Dermis blood vessel endothelial cell (primary cell): ENCODE measurements at places on chromosomes 13 and 19.
A peak's percentile ranks its signal among the peaks of the same experiment; 100 is the strongest.

- DNase-seq = peak; percentile 53
Observed at GRCh38 chr19:17311455-17312188, 2.3 kb downstream of the DDA1 start.

- peak; percentile 56 for DNase-seq
Observed at GRCh38 chr13:74132776-74133656, 1.2 kb downstream of the KLF12 start.

DNA sequence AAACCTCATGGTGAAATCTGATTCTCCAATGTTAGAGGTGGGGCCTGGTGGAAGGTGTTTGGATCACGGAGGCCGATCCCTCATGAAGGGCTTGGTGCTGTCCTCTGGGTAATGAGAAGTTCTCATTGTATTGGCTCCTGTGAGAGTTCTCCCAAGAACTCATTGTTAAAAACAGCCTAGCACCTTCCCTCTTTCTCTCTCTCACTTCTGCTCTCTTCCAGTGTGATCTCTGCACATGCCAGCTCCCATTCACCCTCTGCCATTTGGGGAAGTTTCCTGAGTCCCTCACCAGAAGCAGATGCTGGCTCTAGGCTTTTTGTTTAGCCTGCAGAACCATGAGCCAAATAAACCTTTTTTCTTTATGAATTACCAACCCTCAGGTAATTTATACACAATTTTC, 3.1 kb upstream of the SUCLA2 start:
- DNase-seq = no peak

DNA sequence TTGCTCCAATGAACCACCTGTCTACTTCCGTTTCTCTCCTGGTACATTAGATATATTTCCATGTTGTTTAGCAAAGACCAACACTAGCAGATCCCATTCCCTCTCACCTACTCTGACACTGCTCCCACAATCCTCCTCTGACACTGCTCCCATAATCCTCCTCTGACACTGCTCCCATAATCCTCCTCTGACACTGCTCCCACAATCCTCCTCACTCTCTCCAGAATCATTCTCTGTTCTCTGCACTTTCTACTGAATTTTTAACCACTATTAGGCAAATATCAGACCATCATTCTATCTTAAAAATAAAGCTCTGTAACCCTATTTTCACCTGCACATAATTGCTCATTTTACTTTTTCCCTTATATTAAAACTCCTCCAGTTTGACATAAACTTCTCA, 578.5 kb upstream of the PCDH20 start:
- DNase-seq = no peak

DNA sequence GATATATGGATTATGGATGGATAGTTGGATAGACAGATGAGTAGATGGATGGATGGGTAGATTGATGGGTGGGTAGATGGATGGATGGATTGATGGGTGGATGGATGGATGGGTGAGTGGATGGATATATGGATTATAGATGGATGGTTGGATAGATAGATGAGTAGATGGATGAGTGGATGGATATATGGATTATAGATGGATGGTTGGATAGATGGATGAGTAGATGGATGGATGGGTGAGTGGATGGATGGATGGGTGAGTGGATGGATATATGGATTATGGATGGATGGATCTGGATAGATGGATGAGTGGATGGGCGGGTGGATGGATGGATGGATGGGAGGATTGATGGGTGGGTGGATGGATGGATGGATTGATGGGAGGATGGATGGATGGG, 36.4 kb upstream of the TNFAIP8L1 start:
- no peak for DNase-seq

- DNase-seq = no peak
Observed at GRCh38 chr19:13173139-13173737, 23.0 kb downstream of the IER2 start.

DNA sequence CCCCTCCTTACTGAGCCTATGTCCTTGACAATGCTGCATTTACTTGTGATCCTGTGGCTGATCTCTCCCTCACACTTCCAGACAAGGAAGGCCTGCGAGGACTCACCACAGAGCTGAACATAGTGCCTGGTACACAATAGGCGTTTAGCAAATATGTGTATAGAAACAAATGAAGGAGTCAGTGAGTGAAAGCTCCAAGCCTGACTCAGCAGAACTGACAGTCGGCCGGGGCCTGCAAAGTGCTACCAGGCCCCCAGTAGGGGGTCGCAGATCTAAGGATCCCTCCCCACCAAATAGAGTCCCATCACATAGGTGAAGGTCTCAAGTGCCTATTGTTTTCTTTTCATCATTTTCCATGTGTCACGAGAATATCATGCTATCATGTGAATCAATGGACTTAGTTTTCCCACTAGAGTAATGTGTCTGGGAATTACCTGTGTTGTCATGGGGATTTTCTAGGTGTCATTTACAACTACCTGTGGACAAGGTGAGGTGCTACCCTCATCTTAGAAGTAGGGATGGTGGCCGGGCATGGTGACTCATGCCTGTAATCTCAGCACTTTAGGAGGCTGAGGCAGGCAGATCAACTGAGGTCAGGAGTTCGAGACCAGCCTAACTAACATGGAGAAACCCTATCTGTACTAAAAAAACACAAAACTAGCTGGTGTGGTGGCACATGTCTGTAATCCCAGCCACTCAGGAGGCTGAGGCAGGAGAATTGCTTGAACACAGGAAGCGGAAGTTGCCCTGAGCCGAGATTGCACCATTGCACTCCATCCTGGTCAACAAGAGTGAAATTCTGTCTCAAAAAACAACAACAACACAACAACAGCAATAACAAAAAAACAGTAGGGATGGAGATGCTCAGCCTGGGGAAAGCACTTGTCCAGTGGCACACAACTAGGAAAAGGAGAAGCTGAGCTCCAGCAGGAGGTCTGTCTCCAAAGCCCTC, 50.3 kb upstream of the CYP2A7 start:
- DNase-seq = no peak

DNA sequence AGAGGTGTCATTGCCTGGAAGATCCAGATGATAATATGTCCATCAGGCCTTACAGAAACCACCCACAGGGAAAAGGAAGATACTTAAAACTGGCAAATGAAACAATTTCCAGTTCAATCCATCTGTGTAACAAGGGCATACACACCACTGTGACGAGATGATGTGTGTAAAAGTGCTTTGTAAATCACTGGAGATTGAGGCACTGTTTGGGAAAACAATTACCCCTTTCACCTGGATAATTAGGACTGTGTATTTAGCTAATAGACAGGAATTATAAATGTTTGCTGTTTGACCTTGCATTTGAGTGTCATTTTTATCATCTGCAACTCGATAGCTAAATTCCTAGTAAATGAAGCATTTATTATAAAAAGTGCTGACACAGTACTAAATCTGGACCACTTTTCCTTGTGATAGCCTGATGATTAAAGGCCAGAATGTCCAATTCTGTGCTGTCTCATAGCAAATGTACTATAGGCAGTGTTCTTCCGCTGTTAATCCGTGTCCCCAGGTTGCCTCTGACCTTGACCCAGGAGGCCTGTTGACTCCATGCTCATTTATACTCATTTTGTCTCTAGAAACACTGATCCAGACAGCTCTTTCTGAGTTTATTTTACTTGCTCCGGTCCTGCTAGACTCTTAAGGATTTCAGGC, 105.8 kb downstream of the LACC1 start:
- DNase-seq = no peak

DNA sequence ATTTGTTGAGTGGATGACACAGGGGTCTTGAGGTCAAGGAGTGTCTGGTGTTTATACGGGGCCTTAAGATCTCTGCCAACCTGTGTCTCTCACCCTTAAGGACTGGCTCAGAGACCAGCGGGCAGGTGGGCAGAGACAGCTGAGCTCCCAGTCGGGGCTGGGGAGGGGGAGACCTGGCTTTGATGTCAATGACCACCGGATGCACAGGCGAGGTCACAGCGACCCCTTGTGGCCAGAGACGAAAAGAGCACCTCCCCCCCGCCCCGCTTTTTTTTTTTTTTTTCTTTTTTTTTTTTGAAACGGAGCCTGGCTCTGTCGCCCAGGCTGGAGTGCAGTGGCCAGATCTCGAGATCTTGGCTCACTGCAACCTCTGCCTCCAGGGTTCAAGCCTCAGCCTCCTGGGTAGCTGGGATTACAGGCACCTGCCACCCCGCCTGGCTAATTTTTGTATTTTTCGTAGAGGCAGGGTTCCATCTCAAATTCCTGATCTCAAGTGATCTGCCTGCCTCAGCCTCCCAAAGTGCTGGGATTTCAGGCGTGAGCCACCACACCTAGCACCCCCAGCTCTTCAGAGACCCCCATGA, 12.1 kb upstream of the KLK14 start:
- peak; percentile 44 for DNase-seq

GRCh38 chr19:18649371-18650020, 12.7 kb downstream of the KLHL26 start:
- peak; percentile 58 for DNase-seq

- DNase-seq = no peak
Observed at GRCh38 chr19:14959263-14959662, 18.0 kb downstream of the OR7C2 start.

DNA sequence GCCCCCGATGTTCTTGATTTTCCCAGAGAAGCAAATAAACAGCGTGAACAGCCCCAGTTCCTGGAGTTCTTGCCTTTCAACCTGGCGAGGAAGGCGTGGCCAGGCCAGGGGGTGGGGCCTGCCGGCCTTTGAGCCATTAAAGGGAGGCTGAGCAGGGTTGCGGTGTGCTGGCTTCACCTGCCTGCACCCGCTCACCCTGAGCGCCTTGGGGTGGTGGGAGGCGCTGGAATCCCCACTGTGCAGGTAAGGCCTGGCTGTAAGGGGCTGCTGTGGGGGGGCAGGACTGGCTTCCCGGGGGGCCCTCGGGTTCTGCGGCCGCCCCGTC, 2.7 kb upstream of the MISP start:
- no peak for DNase-seq

DNA sequence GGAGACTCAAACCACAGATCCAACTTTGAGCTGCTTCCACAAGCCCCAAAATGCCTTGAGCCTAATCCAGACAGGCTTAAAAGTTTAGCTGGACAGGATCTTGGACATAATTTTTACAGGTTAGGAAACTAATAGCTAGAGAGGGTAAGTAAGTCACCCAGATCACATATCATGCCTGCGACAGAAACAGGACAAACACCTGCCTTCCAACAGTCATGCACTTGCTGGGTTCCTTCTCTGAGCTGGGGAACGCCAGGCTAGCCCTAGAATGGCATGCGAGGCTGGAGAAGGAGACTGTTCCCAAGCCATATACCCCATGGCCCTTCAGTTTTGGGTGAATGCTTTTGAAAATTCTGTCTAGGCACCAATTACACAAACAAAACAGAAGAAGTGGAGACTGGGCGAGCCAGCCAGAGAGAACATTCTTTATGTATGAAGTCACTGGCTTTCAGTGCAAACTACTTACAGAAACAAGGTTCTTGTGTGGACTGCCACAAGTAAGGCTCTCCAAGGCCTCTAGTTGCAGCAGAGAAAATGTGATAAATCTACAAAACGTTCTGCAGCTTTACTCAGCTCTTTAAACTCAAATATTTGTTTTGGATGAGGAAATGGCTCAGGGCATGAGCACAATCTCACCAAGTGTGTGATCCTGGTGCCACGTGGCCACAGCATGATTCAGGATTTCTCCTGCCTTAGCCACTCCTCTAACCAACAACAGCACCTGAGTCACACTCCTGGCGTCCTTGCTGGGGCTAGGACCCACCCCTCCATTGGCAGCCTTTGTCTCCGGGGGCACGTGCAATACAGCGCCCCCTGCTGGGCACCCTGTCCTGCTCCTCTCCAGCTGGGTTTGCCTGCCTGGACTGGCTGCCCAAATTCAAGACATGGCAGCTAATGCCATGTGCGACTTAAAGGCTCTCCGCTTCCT, 73.4 kb upstream of the UBL3 start:
- DNase-seq = peak; percentile 89

- no peak for DNase-seq
Observed at GRCh38 chr13:95295026-95295425, 6.2 kb downstream of the ABCC4 start.

DNA sequence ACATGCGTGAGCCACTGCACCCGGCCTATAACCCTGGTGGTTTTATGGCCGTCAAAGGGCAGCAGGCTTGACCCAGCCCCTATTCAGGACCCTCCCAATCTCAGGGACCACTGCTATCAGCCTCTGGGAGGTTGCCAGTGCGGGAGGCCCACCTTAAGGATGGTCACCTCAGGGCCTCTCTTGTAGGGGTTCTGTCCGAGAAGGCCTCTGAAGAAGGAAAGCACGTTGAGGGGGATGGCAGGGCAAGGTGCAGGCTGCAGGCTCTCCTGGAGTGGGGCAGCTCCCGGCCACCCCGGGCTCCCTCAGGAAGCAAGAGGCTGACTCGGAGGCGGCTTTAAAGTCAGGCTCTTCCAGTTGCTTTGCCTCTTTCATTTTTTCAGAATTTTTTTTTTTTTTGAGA, 6.0 kb upstream of the GRTP1 start:
- no peak for DNase-seq

- no peak for DNase-seq
Observed at GRCh38 chr19:2234996-2235380, 1.1 kb downstream of the PLEKHJ1 start.

DNA sequence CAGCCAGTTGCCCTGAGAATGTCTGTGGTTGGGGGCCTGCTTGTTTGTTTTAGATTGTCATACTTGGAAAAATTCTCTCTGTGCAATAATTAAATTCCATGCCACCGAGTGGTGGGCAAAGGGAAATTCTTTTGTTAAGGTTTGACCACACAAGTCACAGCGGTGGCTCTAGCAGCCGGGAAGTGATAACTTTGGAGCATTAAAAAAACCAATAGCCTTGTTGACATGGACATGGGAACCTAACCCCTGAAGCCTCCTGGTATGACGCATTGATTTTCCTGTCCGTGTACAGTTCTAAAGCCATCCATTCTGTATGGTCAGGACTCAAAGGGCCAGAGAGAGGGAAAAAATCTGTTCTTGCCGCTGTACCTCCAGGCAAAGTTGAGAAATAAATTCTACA, 384.9 kb upstream of the ZNF507 start:
- no peak for DNase-seq

DNA sequence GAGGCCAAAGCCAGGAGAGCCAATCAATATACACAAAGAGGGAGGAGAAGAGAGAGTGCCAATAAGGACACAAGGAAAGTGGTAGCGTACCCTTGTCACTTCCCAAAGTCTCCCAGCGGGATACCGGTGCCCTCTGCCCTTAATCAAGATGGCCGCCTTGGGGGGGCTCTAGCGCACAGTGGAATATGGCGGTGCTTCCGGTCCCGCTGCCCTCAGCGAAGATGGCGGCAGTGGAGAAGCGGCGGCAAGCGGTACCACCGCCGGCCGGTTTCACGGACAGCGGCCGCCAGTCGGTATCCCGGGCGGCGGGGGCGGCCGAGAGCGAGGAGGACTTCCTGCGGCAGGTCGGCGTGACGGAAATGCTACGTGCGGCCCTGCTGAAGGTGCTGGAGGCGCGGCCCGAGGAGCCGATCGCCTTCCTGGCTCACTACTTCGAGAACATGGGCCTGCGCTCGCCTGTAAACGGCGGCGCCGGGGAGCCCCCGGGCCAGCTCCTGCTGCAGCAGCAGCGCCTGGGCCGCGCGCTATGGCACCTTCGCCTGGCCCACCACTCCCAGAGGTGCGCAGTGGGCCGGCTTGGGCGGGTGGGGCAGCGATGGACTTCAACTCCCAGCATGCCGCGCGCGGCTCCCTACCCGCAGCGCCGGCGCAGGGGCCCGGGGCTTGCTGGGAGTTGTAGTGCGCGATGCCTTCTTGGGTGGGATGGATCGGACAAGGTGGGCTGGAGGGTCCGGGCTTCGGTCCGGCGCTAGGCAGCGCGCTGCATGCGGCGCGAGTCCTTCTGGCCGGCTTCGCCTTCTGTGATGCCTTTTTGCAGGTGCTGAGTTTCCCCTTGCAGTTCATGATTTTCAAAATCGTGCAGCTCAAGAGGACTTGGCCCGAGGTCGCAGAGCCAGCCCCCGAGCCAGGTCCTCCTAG, at the start of gene TPGS1:
TPGS1 (plus strand) TSS at position 212 of the 918 bp plus-strand sequence; CDS start at position 222, 10 bp downstream.
- DNase-seq = peak; percentile 100

GRCh38 chr19:39432677-39433025, 3.1 kb downstream of the RPS16 start:
- DNase-seq = no peak
